Activated T-helper 17 cell treated with anti-CD3 and anti-CD28 coated beads, Interleukin-2, amount 50 U/mL, for 72 hours (primary cell): ENCODE measurements at places on chromosomes 11 and 22.

DNA sequence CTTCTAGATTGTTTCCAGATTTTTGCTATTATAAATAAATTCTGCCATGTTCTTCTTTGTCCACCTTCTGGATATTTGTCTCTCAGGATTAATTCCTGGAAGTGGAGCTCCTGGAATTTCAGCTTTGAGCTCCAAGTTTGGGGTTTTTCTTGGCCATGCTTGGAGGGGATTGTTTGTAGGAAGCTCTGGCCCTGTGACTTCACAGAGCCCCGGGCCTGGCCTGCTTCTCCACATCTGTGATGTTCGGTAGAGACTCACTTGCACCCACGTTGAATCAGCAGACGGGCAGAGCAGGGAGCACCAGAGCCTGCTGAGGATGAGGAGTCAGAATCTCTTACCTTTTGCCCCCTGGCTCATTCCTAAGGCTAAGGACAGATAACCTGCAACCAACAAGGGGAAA is 35.7 kb downstream of the LRRC32 start:
- no peak for ATAC-seq

GRCh38 chr11:124115782-124116616 is 749 bp downstream of the VWA5A start:
- ATAC-seq, result peak; percentile 33

- no peak for ATAC-seq
These were observed 34.2 kb upstream of the LMO1 start for GRCh38 chr11:8297781-8298440.

DNA sequence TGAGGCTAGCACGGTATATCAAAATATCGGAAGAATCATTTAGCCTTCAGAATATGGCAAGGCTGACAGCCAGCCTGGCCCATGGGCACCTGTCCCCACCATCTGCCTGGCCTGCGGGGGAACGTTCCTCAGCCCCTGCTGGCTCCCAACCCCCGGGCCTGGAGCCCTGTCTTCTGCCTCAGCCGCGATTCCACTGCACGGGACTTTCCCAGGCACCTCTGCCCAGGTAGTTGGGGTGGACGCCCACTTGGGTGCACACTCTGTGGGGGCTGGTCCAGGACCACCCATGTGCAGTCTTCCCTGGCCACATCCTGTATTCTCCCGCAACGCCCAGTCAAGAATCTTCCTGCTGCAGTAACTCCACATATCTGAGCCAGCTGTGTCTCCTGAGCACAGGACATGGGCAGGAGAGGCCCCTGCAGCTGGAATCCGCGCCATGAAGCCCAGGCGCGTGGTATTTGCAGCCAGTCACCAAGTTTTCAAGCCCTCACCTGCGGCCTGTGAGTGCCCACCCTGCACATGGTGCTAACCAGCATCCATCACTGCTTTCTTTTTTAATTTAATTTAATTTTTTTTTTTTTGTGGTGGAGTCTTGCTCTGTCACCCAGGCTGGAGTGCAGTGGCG is 77.9 kb downstream of the KCNQ1 start:
- ATAC-seq, result no peak

DNA sequence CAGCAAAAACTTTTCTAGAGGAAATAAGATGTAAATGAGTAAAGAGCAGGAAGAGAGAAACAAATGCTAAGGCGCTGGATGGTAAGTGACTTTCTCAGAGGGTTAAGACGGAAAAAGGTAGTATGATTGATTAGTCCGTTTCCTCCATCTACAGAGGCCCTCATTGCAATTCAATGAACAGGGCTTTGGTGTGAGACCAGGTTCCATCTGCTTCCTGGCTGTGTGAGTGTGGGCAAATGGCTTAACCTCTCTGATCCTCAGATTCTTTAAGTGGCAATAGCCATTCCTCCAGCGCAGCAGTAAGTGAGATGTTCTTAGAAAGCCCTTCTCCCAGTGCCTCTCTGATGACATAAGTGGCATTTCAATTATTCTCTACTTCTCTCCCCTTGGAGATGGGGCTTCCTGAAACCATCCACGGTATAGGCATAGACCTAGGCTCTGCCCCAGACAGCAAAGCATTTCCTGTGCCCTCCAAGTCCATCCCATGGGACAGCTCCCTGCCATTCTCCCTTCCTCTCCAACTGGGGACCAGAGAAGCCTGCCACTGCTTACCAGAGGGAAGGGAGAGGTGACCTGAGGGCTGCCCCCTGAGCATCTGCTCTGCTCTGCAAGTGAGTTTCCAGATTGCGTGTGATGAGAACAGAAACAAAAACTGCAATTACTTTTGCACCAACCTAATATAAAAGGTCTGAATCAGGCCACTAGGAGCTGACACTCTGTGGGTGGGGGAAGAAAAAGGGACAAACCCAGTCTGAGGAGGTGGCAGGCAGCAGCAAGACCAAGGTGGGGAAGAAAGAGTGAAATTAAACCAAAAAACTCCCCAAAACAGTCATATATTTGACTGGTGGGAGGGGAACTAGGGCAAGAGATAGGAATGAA is 12.7 kb upstream of the CD44 start:
- peak; percentile 86 for ATAC-seq

DNA sequence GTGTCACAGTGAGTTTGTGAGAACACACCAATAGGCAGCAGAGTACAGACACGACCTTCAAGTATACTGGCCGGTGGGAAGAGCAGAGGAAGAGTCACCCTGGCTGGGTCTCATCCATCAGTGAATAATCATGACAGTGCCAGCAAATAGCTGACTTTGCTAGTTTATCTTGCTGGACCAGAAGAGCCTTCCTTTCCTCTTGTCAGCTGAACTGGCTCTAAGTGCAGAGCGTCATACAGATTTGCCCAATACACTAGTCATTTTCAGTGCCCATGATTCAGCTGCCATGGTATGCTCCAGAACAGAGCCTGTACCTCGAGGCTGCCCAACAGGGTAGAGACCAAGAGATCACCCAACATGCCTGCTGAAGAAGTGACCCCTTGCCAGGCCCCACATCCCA is 82.9 kb upstream of the TBCEL start:
- no peak for ATAC-seq

GRCh38 chr11:65180877-65181568 is 705 bp upstream of the CAPN1 start:
- ATAC-seq, result peak; percentile 72

DNA sequence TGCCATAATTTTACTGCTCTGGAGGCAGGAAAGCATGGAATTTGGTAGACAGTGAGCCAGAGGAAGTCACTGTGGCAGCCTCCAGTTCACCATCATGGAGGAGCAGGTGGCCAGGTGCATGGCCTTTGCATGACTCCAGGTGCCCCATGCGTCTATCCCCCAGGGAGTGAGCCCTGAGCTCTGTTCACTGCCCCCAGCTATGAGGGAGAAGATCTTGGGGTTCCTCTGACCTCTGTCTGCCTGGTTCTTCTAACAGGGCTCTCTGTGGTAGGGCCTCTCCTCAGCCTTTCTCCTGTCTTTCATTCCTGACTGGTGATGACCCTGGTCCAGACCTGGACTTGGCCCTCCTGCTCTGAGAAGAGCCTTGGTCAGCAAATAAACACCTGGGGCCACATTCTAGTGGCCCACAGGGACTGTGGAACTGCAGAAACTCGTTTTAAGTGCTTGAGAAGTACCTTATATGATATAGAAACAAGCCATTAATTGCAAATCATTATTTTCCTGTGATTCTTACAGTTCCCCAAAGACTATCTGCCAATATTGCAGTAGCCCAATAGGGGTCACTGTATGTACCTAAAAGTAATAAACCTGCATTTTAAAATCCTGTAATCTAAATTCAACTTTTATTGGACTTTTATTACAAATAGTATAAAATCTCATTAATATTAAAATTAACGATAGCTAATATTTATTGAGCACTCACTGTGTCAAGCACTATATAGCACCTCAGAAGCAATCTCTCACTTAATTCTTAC is 120.0 kb upstream of the SYT13 start:
- no peak for ATAC-seq

DNA sequence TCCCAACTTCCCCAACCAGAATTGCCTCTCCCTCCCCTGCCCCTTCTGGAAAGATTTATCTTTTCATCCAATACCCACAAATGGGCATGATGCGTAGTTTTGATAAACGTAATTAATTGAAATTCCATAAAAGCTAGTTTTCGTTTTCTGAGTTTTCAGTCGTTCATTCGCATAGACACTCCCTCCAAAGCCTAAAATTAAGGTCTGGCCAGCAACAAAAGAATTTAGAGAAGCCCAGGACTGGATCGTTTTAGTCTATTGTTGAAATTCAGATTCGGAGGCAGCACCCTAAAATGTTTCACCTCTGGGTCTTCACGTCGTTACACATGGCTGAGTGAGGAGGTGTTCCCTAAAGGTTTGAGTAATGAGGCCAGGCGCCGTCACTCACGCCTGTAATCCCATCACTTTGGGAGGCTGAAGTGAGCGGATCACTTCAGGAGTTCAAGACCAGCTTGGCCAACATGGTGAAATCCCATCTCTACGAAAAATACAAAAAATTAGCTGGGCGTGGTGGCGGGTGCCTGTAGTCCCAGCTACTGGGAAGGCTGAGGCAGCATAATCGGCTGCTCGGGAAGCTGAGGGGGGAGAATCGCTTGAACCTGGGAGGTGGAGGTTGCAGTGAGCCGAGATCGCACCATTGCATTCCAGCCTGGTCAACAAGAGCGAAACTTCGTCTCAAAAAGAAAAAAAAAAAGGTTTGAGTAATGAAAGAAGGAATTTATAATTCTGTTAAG is 589 bp upstream of the NDUFC2 start:
- ATAC-seq, result no peak

GRCh38 chr11:122179961-122180834 is 64.2 kb upstream of the BLID start:
- ATAC-seq, result no peak

GRCh38 chr11:119977881-119978280 is 160.0 kb downstream of the TRIM29 start:
- no peak for ATAC-seq

GRCh38 chr11:111409915-111410314 is 30.8 kb upstream of the POU2AF1 start:
- peak; percentile 33 for ATAC-seq

DNA sequence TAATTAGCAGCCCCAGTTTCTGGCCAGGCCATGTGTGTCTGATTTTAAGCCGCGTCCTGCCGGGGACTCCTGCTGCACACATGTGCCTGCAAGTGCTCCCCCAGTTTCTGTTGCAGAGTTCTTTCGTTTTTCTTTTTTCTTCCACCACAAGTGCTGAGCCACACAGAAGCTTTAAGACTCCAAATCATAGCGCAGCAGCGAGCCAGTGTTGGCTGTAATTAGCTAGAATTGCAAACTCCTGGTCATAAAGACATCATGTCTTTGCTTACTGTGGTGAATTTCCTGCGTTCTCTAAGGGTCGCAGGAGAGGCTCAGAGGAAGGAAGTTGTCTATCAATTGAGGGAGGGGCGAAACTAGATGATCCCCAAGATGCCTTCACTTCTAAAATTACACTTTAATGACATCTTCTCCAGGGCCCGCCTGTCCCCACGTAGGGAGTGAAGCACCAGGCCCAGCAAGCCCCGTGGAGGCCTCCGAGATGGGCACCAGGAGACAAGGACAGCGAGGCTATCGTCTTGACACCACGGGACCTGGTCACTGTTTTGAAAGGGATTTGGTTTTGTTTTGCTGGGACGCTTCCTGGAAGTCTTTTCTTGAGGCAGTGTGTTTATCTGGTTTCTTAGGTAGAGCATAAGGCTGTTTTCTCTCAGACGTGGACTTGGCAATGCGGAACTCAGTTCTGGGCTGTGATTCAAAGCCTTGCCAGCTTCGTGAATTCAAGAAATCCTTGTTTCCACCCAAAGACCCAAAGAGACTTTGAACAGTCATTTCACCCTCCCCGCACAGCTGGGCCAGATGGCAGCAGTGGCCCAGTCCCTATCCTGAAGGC is 71.8 kb downstream of the UBASH3B start:
- ATAC-seq, result peak; percentile 71

DNA sequence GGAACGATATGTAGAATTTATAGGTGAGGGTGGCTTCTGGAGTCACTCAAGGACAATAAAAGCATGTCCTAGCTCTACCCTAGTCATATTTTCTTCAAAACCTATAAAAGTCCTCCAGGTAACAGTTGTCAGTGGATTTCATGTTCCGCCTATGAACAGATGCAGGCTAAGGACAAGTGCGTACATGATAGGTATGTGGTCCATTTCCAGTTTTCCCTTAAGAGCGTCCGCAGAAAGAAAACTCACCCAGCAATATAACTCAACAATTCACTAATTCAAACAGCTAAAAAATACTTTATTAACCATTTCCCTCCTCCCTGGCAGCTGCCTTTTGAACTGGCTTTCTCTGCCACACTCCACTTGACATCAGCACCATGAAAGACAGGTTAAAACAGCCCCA is 50.2 kb upstream of the CCDC34 start:
- no peak for ATAC-seq

GRCh38 chr22:41888627-41889200 is 26.2 kb downstream of the SHISA8 start:
- no peak for ATAC-seq

GRCh38 chr22:44546686-44547310 is 48.8 kb upstream of the RTL6 start:
- no peak for ATAC-seq

DNA sequence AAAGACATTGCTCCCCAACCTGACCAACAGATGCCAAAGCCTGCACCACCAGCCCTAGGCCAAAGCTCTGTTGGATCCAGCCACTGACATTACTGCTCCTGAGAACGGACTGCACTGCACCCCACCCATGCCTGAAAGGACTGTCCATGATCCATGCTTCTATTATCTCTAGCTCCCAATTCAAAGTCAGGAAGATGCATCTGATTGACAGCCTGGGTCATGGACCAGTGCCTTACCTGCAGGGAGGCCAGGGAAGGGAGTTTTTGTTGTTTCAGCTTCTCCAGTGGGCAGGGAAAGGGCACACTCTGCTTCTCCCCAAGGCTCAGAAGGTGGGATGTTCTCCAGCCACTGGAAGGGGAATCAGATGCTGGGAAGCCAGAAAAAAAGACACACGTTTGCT is 4.8 kb upstream of the PRDM11 start:
- peak; percentile 6 for ATAC-seq

GRCh38 chr11:27646051-27646818 is 54.0 kb downstream of the BDNF start:
- no peak for ATAC-seq

- no peak for ATAC-seq
These were observed 341.7 kb upstream of the CHORDC1 start for GRCh38 chr11:90564531-90564930.

DNA sequence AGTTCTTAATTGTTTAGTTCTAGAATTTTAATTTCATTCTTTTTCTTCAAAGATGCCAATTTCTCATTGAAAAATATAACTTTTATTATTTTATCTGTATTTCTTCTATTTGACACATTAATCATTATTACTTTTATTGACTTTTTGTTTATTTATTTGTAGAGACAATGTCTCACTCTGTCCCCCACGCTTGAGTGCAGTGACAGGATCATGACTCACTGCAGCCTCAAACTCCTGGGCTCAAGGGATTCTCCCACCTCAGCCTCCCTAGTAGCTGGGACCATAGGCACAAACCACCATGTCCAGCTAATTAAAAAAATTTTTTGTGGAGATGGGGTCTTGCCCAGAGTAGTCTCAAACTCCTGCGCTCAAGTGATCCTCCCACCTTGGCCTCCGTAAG is 30.3 kb upstream of the FBLN1 start:
- ATAC-seq, result no peak
